EL (cell line): ENCODE measurements at places on chromosomes 3 and 15.

DNA sequence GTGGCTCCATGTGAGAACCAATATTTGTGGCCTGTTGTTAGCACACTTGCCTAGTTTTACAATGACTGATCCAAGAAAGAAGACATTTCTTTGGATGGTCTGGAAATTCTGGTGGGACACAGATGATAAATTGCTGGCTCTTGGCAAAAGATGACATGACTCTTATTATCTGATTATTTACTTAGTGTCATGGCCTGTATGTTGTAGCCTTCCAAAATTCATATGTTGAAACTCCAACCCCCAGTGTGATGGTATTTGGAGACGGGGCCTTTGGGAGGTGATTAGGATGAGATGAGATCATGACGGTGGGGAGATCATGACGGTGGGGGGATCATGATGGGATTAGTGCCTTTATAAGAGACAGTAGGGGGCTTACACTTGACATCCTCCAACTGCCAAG is 30.0 kb upstream of the AKAP13 start:
- no peak for DNase-seq

DNA sequence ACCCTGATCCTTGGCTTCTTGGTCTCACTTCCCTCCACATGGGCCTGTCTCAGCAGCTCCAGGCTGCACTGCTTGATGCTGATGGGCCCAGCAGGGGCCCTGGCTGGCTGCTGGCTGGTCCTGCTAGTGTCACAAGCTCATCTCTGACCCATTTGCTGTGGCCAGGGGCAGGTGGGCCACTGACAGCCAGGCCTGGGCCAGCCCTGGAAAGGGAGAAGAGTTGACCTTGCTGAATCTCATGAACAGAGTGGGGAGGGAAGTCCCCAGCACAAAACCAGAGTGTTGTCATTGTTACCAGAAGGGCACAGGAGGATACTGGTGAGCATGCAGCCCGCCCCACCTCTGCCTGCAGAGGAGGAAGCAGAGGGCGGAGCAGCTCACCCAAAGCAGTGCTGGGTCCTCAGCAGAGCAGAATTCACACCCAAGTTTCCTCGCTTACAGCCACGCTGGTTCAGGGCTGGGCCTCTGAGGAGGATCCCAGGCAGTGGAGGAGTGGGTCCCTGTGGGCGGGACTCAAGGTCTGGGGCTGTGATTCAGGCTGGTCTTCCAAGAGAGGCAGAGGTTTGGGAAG is 7.6 kb upstream of the KLF15 start:
- no peak for DNase-seq

DNA sequence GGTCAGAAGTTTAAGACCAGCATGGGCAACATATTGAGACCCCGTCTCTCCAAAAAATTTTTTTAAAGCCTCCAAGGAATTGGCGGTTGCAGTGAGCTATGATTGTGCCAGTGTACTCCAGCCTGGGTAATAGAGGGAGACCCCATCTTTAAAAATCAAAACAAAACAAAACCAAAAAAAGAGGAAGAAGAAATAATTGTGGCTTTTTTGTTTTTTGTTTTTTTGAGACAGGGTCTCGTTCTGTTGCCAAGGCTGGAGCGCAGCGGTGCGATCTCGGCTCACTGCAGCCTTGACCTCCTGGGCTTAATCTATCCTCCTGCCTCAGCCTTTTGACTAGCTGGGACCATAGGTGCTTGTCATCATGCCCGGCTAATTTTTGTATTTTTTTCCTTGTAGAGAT is 4.5 kb upstream of the SLC30A4 start:
- no peak for DNase-seq

GRCh38 chr15:34357653-34358052 is 9.3 kb downstream of the LPCAT4 start:
- no peak for DNase-seq
